ENCODE measurements at places on chromosomes 7 and 10.

DNA sequence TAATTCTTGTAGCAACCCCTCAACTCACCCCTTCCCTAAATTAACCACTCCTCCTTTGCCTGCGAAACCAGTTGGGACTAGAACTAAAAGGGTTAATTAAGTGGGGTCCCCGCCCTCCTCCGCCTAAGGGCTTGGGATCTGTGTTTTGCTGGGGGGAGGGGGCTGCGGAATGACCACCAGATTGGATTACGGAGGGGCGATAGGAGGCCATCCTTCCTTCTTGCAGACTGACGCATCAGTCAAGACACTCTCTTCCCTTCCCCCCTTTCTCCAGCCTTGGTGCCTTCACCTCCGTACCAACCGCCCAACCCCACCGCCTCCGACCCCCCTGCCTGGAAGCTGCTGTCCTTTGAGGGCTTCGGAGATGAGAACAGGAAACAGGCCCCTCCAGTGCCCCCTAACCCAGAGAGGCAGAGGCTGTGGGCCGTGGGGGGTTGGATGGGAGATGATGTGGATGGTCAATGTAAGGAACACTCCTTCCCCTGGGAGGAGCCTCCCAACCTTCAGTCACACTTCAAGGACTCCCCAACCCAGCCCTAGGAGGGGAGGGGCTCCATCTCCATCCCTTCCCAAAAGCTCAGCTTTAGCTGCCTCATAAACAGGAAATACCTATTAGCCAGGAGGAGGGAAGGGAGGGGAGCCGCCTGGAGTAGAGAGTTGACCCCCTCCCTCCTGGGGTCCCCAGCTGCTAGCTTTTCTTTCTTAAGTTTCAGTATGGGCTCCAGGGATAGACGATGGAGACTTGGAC, 997 bp upstream of the LDB1 start:
- peak; percentile 84 for DNase-seq

GRCh38 chr7:32479574-32480200, 10.5 kb downstream of the LSM5 start:
- DNase-seq: peak; percentile 51

DNA sequence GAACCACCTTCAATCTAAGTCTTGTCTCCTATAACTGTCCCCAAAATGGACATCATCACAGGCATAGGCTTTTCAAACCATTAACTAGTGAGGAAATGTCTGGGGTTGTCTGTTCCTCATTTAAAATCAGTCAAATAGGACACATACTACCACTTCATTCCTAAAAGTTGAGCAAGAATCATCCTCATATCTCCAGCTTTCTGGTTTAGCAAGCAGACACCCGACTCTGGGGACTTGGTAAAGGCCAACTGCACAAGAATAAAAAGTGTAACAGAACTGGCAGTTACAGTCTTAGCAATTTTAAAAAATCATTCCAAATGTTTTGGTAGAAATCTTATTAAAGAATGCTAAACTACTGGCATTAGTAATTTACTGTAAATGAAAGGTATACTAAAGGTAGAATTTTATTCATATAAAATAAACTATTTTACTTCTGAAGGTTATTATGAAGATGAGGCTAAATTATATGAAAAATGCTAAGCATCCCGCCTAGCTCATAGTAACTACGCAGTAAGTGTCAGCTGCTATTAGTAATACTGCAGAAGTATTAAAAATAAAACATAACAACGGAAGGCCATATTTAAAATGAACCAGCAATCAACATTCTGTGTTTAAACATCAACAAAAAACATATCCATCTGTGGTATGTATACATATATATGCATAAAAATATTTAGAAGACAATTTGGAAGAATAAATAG, 60.8 kb downstream of the ZNF438 start:
- DNase-seq: no peak

- DNase-seq: no peak
Observed at GRCh38 chr10:1273372-1274105, 217.4 kb downstream of the WDR37 start.
